COR-L47 (cell line): ENCODE measurements at places on chromosomes 2 and 18.
A peak's percentile ranks its signal among the peaks of the same experiment; 100 is the strongest.

- peak; percentile 4 for DNase-seq
Measured at GRCh38 chr2:111100087-111100764, 20.5 kb upstream of the BCL2L11 start.

- no peak for DNase-seq
Measured at GRCh38 chr2:241821460-241822263, 12.7 kb downstream of the NEU4 start.

GRCh38 chr2:140353541-140353940 is 1573.4 kb upstream of the NXPH2 start:
- DNase-seq, result no peak

DNA sequence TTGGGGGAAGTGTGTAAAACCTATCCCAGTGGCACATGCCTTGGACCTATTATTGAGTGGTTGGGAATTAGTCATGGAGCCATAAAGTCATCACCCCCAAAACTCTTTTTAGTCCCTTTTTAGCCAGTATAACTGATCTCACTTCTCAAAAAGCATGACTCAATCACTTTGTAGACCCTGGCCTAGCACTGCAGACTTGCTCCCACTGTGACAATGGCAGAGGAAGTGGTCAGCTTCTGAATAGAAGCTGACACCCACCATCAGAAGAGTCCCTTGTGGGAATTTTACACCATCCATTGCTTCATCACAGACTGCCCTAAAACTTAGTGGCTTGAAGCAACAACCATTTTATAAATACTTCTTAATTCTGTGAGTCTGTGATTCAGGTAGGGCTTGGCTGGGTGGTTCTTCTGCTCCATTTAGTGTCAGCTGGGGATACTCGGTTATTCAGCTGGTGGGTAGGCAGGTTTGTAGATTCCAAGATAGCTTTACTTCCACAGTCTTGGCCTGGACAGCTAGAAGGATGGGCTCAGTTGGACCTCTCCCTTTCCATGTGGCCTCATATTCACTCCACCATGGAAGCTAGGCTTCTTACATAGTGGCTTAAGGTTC is 10.8 kb upstream of the ITGA6 start:
- no peak for DNase-seq
